NCI-H1436 (cell line): ENCODE measurements at places on chromosomes 7 and 10.

GRCh38 chr10:125116041-125116649 lies 44.2 kb downstream of the CTBP2 start:
- no peak for DNase-seq

- DNase-seq: no peak
These were observed 117.3 kb upstream of the PALS2 start for GRCh38 chr7:24455813-24456525.

GRCh38 chr10:34816501-34817002 lies 1.5 kb upstream of the PARD3 start:
- DNase-seq: no peak

DNA sequence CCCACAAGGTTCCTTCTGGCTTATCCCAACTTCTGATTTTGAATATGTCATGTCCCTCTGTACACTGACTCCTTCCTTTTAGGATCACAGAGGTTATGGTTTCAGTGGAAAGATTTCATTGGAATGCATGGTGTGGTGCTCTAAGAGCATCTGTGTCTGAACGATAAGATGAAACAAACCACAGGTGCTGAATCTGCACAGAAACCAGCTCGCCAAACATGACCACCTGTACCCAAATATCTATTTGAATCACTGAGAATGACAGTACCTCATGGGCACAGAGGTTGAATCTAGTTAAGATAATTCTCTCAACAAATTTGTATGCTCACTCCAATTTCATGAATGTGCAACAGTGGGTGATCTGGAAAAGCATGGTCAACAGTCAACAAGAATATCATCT lies 105.3 kb downstream of the DGKI start:
- DNase-seq: no peak

DNA sequence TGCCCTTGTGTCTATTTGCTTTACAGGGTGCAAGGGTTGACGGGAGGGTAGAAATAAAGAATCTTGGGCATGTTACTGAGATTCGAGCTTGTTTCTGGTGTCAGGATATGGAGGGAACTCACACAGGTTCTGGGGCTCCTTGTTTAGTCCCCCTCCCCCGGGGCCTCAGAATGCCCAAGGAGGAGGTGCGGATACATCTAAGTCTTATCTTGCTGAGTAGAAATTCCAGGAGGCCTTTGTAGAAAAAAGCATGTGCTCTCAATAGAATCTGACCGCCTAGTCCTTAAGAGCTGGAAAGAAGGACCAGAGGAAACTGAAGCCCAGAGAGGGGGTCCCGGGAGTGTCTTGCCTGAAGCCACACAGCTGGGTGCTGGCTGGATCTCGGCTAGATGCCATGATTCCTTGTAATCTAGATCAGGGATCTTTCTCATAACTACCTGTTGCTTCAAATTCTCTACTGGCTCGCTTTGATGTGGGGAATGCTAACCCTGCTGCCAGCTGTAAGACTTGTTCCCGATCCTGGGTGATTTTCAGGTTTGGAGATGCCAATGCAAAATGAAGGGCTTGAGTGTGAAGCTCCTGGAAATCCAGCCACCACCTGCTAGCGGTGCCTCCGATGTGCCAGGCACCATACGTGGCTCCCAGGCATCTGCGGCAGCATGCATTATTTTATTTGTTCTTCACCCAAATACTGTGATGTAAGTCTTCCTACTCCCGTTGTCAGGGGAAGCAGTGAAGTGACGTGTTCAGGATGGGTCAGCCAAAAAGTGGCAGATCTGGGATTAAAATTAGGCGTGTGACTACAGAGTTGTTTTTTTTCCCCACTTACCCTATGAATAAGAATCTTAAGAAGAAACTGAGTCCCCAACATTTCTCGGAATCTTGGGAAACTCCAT lies 226.0 kb downstream of the TCF7L2 start:
- DNase-seq: no peak

DNA sequence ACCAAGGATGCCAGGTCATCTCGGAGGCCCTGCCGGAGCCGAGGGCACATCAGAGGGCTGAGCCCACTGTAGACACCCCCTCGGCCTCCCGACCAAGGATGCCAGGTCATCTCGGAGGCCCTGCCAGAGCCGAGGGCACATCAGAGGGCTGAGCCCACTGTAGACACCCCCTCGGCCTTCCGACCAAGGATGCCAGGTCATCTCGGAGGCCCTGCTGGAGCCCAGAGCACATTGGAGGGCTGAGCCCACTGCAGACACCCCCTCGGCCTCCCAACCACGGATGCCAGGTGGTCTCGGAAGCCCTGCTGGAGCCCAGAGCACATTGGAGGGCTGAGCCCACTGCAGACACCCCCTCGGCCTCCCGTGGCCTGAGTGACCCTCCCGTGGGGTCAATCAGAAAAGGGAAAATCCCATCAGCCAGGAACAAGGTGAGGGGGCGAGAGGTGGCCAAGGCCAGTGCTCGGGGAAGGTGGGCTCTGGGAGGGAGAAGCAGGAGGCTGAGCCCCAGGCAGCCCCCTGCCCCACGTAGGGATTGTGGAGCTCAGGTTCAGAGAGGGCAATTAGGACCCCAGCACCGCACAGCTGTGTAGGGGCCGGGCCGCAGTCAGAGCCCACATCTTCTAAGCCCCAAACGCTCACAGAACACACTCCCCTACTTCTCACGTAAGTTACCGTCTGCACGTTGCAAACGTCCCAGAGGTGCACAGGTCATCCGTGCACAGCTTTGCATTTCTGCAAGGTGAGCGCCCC lies 37.6 kb upstream of the FOXL3 start:
- DNase-seq: no peak

DNA sequence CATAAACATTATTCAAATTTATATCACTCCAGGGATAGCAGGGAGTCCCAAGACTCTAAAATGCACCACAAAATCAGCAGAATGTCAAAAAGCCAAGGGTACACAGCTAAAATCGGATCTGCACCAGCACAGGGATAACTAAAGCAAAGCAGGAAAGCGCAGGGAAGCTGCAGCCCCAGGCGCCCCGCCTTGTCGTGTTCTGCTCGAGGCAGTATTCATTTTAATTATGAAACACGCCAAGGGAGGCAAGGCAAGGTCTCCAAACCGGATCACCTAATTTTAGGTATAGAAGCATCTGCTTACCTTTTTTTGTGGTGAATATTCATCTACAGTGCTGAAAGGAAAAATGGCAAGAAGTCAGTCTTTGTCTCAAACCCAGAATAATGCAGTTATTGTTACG lies 199.4 kb downstream of the RAPGEF5 start:
- DNase-seq: no peak

GRCh38 chr7:47586925-47587324 lies 5.0 kb upstream of the TNS3 start:
- DNase-seq: no peak

DNA sequence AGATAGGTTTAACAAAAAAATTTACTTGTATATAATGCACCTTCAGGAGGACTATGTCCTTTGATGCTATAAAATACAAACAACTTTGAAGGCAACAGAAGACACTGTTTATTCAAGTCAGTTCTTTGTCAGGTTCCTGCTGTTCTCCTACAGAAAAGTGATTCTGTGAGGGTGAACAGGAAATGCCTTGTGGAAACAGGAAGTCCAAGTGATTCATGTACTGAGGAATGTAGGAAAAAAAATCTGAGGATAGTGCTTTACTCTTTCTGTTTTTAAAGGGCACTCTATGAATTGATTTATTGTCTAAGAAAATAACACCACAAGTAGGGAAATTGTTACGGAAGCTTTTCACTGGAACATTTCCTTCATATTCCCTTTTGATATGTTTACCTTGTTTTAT lies 171.9 kb downstream of the HDAC9 start:
- no peak for DNase-seq

DNA sequence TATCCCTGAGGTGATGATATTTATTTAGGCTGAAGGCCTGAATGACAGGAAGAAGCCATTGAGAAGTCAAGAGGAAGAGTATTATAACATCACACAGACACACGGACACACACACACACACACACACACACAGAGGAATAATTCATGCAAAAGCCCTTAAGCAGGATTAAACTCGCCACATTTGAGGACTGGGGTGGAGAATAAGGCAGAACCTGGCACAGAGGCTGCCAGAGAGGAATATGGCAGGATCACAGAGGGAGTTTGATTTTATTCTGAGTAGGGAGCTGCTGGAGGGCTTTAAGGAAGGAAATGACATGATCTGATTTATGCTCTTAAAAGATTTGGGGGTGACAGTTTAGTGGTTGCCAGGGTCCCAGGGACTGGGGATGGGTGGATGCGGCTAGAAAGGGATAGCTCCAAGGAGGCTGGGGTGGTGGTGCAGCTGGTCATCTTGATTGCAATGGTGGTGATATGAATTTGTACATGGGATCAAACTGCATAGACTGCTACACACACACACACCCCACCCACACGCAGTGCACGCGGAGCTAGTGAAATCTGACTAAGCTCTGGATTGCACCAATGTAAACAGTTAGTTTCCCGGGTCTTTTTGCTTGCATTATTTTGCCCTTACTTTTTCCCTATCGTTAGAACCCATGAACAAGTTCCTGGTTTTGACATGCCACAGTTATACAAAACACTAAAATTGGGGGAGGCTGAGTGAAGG lies 11.2 kb downstream of the SMURF1 start:
- no peak for DNase-seq
